ENCODE measurements at places on chromosomes 6 and 20.

GRCh38 chr6:153960281-153960680 is 78.8 kb upstream of the OPRM1 start:
- no peak for DNase-seq

DNA sequence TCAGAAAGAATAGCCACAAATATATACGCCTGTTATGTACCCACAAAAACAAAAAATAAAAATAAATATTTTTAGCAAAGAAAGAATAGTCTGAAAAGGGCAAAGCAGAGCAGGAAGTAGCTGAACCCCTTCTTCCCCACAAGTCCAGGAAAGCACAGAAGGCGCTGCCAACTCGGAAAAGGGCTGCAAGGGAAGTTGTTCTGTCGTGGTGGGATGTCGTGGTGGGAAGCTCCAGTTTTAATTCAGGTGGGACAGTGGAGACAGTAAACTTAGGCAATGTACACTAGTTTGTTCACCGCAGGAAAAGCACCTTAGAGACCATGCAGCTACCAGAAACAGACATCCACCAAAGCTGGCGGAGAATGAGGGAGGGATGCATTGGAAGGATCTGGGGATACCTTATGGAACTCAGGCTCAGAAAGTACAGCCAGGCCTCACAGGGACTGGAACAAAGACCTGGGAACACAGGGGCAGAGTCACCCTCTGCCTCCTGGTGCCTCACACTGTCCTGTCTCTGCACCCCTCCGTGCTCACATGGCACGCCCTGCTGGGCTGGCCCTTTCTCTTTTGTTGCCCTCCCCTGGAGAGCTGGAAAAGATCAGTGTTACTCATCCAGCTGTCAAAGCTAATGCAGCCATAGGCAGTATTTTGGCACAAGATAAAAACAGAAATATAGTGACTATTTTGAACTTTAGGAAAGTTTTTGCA is 3.3 kb upstream of the APMAP start:
- DNase-seq, result no peak

- no peak for DNase-seq
Observed at GRCh38 chr6:165834613-165835259, 171.7 kb upstream of the PDE10A start.

DNA sequence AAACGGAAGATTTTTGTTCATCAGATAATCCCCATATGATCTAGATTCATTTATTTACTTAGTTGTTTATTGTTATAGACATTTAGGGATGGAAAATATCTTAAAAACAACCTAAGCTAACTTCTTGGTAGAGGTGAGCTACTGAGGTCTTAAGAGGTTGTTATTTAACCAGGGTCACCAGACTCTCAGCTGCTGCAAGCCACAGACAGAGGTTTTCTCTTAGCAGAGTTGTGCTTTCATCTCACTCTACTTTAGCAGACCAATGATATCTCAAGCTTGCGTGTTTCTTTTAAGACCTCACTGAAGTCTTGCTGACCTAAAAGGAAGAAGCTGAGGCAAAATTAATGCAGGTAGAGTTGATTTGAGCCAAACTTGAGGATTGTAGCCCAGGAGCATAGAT is 43.6 kb downstream of the NCOA7 start:
- no peak for DNase-seq

GRCh38 chr6:6699741-6700367 is 111.3 kb downstream of the LY86 start:
- DNase-seq, result no peak

DNA sequence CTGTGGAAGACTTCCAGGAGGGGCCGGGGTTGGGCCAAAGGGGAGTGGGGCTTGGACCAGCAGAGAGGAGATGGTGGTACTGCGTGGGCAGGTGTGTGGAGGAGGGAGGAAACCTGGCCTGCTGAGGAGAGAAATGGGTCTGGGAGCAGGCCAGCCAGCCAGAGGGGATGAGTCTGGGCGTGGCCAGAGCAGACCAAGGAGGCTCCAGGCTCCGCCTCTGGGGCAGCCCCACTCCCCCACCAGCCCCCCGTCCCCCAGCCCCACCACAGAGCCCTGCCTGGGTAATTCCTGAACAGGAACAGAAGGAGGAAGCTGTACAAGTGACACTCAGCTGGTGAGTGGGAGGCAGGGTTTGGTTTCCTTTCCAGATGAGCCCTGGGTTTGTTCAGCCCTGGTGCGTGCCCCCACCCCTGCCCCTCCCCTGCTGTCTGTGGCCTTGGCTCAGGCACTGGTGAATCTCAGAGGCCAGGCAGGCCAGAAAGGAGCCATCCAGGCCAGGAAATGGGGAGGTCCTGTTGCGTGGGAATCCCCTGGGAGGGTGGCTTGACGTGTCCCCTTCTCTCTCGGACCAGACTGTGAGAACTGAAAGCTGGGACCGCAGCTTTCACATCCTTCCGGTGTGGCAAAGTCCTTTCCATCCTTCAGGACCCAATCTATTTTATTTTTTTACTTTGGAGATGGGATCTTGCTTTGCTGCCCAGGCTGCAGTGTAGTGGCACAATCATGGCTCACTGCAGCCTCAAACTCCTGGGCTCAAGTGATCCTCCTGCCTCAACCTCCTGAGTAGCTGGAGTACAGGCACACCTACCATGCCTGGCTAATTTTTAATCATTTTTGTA is 9.4 kb upstream of the SRC start:
- DNase-seq, result peak; percentile 15

- no peak for DNase-seq
Observed at GRCh38 chr20:44253528-44253927, 6.4 kb downstream of the GDAP1L1 start.

GRCh38 chr6:12331951-12332749 is 42.0 kb downstream of the EDN1 start:
- no peak for DNase-seq

GRCh38 chr6:79094938-79095337 is 16.9 kb upstream of the PHIP start:
- no peak for DNase-seq
